ENCODE measurements at places on chromosomes 3 and 15. TPM values are rescaled to one million over a fixed set of nuclear protein-coding genes. Genes with fewer than 3 reads are reported as not detected.

DNA sequence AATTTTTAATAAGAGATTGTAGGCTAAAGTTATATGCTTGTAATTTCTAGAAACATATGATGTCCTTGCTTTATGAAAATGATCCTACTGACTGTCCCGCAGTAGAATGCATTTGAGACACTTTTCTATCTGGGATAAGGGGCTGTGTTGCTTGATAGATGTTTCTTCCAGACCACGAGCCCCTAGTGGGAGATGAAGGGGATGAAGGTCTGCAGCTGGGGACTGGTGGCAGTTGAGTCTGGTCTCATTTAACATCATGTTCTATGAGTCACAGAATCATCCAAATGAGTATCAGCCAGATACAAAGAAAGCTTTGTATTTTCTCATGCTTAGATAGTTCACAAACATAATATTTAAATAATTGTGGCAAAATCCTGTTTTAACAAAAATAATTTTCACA is 84.3 kb upstream of the PRTG start:
- no peak overlapping the region for H3K4me3 ChIP-seq
- no peaks in the 10 kb centered on the region for H3K27me3 ChIP-seq
- H3K36me3 ChIP-seq: peaks cover 17% of the 10 kb centered on the region

DNA sequence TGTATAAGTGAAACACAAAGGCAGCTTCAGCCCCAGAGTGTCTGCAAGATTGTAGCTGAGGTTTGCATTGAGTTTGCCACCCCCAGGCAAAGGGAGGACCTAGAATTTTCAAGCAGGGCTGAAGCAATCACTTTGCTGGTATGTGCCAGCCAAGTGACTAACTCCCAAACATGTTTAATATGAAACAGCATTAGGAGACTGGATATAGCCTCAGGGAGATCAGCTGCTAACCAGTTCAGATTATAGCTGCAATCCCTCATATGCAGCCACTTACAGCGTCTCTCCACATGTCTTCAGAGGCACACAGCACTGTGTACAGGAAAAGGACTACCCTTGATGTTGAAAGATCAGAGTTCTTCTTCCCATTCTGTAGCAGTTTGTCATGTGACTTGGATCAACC is 38.4 kb upstream of the PPP2R3A start:
- H3K4me3 ChIP-seq: no peak overlapping the region
- H3K4me1 ChIP-seq: 0 out of 2 replicates have a peak, but pooled peaks cover 2% of the 10 kb centered on the region
- no peaks in the 10 kb centered on the region for H3K27me3 ChIP-seq
- no peak overlapping the region for H3K27ac ChIP-seq
- H3K36me3 ChIP-seq: no peaks in the 10 kb centered on the region

DNA sequence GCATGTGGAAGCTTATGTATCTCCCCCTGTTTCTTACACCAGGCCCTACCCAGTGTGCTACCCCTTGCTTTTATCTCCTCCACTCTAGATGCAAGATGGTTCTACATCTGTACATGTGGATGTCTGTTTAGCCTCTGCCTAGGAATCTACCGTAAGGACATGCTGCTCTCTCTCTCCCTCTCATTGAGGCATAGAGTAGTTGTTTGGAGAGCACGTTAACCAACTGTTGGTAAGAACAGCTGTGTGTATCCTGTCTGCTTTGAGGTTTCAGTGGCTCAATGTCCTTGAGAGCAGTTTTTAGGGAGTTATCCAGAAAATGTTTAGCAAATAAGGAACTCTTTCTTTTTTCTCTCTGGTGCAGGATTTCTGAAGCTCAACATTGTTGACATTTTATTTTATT is 152.8 kb downstream of the DNAJB8 start:
- H3K27ac ChIP-seq: no peak overlapping the region
- no peak for DNase-seq
- no peak overlapping the region for H3K4me3 ChIP-seq
- H3K27me3 ChIP-seq: no peaks in the 10 kb centered on the region
- H3K4me1 ChIP-seq: no peaks in the 10 kb centered on the region

- H3K36me3 ChIP-seq: no peaks in the 10 kb centered on the region
- no peak overlapping the region for H3K4me3 ChIP-seq
- H3K4me1 ChIP-seq: no peaks in the 10 kb centered on the region
- H3K27me3 ChIP-seq: no peaks in the 10 kb centered on the region
- no peak overlapping the region for H3K27ac ChIP-seq
- DNase-seq: no peak
Observed at GRCh38 chr3:163632722-163633121, 1445.6 kb downstream of the SI start.

DNA sequence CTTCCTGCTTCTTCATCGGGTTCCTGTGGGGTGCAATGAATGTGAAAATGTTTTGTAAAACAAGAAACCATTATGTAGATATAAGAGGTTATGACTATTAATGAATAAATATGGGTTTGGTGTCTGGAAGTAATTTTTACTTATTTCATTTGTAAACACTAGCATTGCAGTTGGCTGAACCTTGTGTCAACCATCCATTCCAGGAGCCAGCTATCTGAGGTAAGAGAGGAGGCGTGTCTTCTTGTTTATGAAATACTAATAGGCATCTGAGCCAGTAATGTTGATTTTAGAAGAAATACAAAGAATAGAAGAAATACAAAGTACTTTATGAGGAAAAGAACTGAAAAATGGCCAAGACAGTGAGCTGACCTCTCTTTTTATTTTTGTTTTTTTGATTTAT is 187.5 kb downstream of the LPP start:
- no peak overlapping the region for H3K4me3 ChIP-seq
- DNase-seq: no peak
- H3K4me1 ChIP-seq: peaks cover 14% of the 10 kb centered on the region
- peaks cover 6% of the 10 kb centered on the region for H3K36me3 ChIP-seq

DNA sequence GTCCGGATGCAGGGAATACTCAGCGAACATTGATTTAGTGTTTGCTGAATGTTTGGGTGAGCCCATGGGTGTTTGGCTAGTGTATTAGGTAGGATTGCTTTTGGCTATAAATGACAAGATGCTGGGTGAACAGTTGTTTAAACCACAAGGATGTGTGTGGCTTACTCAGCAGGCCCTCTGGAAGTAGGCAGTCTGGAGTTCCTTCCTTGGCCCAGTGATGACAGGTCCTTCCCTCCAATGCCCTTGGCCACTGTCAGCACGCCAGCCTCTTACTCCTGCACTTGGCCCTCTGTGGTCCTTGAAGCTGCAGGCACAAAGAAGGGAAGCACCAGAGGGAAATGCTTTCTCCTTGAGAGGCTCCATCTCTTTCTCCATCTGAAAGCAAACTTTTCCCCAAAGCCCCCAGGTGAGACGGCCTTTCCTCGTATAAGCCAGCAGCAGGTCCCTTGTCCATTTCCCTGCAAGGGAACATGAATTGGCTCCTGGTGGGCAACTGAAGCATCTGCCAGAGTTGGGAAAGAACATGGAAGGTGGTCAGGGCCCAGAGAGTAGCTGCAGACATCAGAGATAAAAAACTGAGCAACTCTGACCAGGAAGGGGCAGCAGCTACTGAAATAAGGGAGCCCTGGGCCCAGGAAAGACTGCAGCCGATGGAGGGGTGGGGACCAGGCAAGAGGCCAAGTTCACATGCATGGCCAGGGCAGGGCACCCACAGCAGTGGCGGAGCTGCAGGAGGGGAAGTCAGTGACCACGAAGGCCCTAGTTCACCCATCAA is 105.0 kb downstream of the TPRA1 start:
- peaks cover 18% of the 10 kb centered on the region for H3K27me3 ChIP-seq
- DNase-seq: no peak
- no peaks in the 10 kb centered on the region for H3K36me3 ChIP-seq
- H3K4me3 ChIP-seq: no peak overlapping the region
- no peaks in the 10 kb centered on the region for H3K4me1 ChIP-seq
- no peak overlapping the region for H3K27ac ChIP-seq

- no peaks in the 10 kb centered on the region for H3K4me1 ChIP-seq
- DNase-seq: no peak
- H3K4me3 ChIP-seq: no peak overlapping the region
Observed at GRCh38 chr15:100330629-100331215, 11.1 kb downstream of the ADAMTS17 start.

GRCh38 chr3:110070161-110070916 is 733.0 kb upstream of the DPPA4 start:
- H3K36me3 ChIP-seq: no peaks in the 10 kb centered on the region
- no peak overlapping the region for H3K4me3 ChIP-seq
- no peaks in the 10 kb centered on the region for H3K27me3 ChIP-seq
- DNase-seq: peak; percentile 77

DNA sequence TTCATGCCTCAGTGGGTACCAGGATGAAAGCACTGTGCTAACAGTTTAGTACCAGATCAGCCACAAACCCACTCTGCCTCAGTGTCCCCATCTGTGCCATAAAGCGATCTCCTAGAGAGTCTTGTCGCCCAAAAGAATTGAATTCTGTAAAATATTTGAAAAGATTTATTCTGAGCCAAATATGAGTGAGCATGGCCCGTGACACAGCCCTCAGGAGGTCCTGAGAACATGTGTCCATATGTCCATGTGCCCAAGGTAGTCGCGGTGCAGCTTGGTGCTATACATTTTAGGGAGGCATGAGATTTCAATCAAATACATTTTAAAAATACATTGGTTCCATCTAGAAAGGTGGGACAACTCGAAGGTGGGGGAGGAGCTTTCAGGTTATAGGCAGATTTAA is 15.4 kb upstream of the NOX5 start:
- H3K27me3 ChIP-seq: peaks cover 31% of the 10 kb centered on the region
- H3K4me3 ChIP-seq: no peak overlapping the region
- H3K27ac ChIP-seq: no peak overlapping the region
- no peaks in the 10 kb centered on the region for H3K36me3 ChIP-seq
- no peak for DNase-seq

DNA sequence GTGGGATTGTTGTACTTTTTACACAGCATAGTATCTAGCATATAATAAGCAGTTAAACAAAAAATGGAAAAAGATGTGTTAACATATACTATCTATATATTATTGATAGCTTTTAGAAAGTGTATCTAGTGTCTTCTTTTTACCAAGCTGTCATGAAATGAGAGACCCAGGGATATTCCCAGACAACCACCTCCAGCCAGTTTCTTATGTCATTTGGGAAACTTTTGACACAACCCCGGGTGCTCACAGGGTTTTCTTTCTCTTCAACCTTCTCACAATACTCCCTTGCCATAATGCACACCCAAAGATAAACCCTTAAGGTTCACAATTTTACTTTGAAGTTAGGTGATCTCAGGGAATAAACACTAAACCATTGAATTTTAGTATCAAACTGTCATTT is 4.8 kb upstream of the PLA1A start:
- H3K4me1 ChIP-seq: no peaks in the 10 kb centered on the region
- no peak overlapping the region for H3K4me3 ChIP-seq
- H3K27ac ChIP-seq: no peak overlapping the region
- DNase-seq: no peak
- H3K27me3 ChIP-seq: peaks cover 28% of the 10 kb centered on the region

DNA sequence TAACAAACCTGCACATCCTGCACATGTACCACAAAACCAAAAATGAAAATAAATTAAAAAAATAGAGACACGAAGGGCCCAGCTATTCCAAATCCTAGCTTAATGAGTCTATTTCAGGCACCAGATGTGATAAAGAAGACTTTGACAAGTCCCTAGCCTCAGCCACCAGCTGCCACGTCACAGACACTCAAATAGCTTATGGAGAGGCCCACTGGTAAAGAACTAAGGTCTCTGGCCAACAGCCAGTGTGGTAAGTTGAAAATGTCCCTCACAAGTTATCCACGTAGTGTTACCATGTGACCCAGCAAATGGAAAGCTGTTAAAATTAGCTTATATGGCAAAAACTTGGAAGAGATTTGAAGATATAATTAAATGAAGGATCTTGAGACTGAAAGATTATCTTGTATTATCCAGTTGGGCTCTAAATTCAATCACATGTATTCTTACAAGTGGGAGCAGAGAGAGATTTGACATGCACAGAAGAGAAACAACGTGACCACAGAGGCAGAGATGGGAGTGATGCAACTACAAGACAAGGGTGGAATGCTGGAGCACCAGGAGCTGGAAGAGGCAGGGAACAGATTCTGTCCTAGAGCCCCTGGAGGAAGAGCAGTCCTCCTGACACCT is 10.9 kb downstream of the ACSBG1 start:
- H3K27ac ChIP-seq: no peak overlapping the region
- H3K36me3 ChIP-seq: no peaks in the 10 kb centered on the region
- H3K4me1 ChIP-seq: no peaks in the 10 kb centered on the region
- peak; percentile 7 for DNase-seq
- no peak overlapping the region for H3K4me3 ChIP-seq

GRCh38 chr3:62378921-62379320 is 5.6 kb upstream of the FEZF2 start:
- no peak overlapping the region for H3K4me3 ChIP-seq
- no peak overlapping the region for H3K27ac ChIP-seq
- H3K27me3 ChIP-seq: peaks cover 72% of the 10 kb centered on the region
- H3K4me1 ChIP-seq: no peaks in the 10 kb centered on the region
- DNase-seq: no peak

GRCh38 chr3:128616516-128617269 is 33.9 kb downstream of the RPN1 start:
- H3K27me3 ChIP-seq: no peaks in the 10 kb centered on the region
- peaks cover 14% of the 10 kb centered on the region for H3K4me1 ChIP-seq
- H3K36me3 ChIP-seq: peaks cover 23% of the 10 kb centered on the region
- no peak for DNase-seq
- no peak overlapping the region for H3K4me3 ChIP-seq
- H3K27ac ChIP-seq: no peak overlapping the region

GRCh38 chr3:174620138-174620537 is 239.0 kb upstream of the NAALADL2 start:
- H3K36me3 ChIP-seq: no peaks in the 10 kb centered on the region
- H3K4me3 ChIP-seq: no peak overlapping the region
- 0 out of 2 replicates have a peak, but pooled peaks cover 2% of the 10 kb centered on the region for H3K4me1 ChIP-seq
- DNase-seq: no peak
- no peaks in the 10 kb centered on the region for H3K27me3 ChIP-seq

GRCh38 chr3:53690521-53690920 is 155.7 kb downstream of the CHDH start:
- H3K4me3 ChIP-seq: no peak overlapping the region
- H3K4me1 ChIP-seq: no peaks in the 10 kb centered on the region
- DNase-seq: no peak
- peaks cover 4% of the 10 kb centered on the region for H3K27me3 ChIP-seq
- no peaks in the 10 kb centered on the region for H3K36me3 ChIP-seq
- no peak overlapping the region for H3K27ac ChIP-seq

DNA sequence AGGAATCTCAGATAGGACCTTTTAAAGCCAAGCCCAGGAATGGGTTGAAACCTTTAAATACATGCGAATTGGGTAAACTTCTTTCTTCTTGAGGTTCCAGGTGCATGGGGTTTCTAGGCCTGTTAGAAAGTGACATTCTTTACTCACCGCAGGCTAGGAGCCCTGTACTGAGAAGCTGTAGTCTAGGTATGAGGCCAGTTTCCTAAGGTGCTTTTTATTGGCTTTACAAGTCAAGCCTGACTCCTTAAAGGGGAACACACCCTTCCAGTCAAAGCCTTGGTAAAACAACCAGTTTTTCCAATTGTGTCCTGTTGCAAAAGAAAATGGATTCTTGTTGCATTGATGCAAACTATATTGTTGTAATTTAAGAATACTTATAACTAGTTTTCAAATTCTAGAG is 76.1 kb upstream of the ATP11B start:
- DNase-seq: no peak
- peaks cover 3% of the 10 kb centered on the region for H3K27me3 ChIP-seq
- H3K4me1 ChIP-seq: no peaks in the 10 kb centered on the region
- H3K36me3 ChIP-seq: no peaks in the 10 kb centered on the region
- H3K27ac ChIP-seq: no peak overlapping the region

The SLCO2A1 gene
- polyA plus RNA-seq: 1.2 TPM

The SMCO1 gene
- not detected for polyA plus RNA-seq

The SLC51B gene
- polyA plus RNA-seq: not detected

The ERICH6 gene
- not detected for polyA plus RNA-seq

The ATP8B4 gene
- polyA plus RNA-seq: 0.09 TPM

The ANKRD63 gene
- not detected for polyA plus RNA-seq

Data from IMR-90 (cell line).